Natural killer cell treated with Interleukin-12 subunit alpha and Interleukin-12 subunit beta and Interleukin-15 and Interleukin-18, amount 100 ng/mL, for 72 hours (primary cell): ENCODE measurements at places on chromosomes 5 and 9.
A peak's percentile ranks its signal among the peaks of the same experiment; 100 is the strongest.

DNA sequence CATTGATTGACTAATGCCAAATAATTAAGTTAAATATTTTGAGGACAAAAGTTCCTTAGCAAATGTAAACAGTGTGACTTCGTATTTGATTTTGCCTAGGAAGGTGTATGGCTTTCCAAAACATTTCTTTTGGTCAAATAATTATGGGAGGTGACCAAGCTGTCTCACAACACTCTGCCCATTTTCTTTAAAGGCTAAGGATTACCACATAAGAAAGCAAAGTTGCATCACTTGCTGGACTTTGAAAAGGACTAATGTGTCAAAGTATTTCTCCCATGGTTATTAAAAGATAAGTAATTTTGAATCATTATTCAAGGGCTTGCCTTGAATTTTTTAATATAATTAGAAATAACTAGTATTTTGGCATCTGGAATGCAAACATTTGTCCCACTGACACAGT, 74.7 kb downstream of the HAPLN1 start:
- H3K27ac ChIP-seq, result no peak overlapping the region
- H3K36me3 ChIP-seq, result no peaks in the 10 kb centered on the region
- H3K27me3 ChIP-seq, result no peaks in the 10 kb centered on the region
- no peaks in the 10 kb centered on the region for H3K4me1 ChIP-seq
- no peak for DNase-seq
- H3K4me3 ChIP-seq, result no peak overlapping the region

DNA sequence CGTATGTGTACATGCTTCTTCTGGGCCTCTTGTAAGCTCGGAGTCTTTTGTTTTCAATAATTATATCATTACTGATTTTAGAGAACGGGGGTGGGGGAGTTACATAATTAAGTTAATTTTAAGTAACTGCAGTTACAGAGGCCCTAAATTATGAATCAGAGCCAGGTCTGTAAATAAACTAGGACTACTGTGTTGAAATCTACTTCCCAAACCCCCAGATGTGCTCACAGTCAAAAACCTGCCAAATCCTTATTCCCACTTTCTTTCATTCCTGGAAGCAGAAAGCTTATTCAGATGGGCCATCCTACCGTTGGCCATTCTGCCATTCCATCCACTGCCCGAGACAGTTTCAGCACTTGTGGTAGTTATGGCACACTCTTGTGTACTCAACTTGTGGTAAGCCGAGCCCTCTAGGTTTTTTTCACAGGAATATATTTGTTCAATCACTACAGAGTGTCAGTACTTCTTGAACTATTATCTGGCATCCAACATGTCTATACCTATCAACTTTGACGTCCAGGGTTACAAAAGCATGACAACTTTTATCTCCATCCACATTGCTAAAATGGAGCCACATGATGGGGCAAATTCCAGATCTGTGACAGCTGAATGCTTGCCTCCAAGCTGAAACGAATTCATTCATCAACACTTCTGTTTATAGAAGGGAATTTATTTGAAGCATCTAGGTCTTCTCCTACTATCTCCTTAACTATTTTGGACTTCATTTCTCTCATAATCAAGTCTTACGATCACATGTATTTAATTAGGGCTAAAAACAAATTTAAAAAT, 37.8 kb downstream of the GLRX start:
- no peak for DNase-seq
- H3K27ac ChIP-seq, result peak overlapping the region; percentile 23

- no peak overlapping the region for H3K27ac ChIP-seq
- H3K36me3 ChIP-seq, result no peaks in the 10 kb centered on the region
- no peaks in the 10 kb centered on the region for H3K27me3 ChIP-seq
- H3K4me3 ChIP-seq, result no peak overlapping the region
These were observed 13.2 kb upstream of the C5orf58 start for GRCh38 chr5:170219615-170220014.

GRCh38 chr5:75335952-75336614, 937 bp upstream of the HMGCR start:
- H3K4me1 ChIP-seq, result peaks cover 18% of the 10 kb centered on the region
- H3K27me3 ChIP-seq, result no peaks in the 10 kb centered on the region
- no peaks in the 10 kb centered on the region for H3K36me3 ChIP-seq
- DNase-seq, result no peak

GRCh38 chr9:11326231-11326630, 713.4 kb upstream of the PTPRD start:
- DNase-seq, result no peak
- no peak overlapping the region for H3K27ac ChIP-seq
- H3K4me3 ChIP-seq, result no peak overlapping the region
- H3K4me1 ChIP-seq, result no peaks in the 10 kb centered on the region
- H3K27me3 ChIP-seq, result no peaks in the 10 kb centered on the region

GRCh38 chr5:179129607-179130071, 69.5 kb downstream of the ZNF354C start:
- no peaks in the 10 kb centered on the region for H3K36me3 ChIP-seq
- H3K4me3 ChIP-seq, result no peak overlapping the region
- H3K27me3 ChIP-seq, result no peaks in the 10 kb centered on the region

DNA sequence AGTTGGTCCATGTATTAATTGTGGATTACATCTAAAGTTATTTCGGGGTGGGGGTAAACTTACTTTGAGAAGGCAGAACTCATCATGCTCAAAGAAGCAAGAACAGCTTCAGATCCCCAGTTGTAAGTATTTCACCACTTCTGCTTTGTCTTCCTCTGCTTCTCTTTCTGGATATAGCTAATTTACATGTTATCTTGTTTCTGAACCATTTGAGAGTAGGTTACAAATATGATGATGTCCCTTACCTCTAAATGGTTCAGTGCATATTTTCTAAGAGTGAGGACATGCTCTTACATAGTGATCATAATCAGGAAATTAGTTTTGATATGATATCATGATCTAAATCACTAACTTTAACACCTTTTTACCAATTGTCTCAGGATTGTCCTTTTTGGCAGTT, 11.9 kb downstream of the TRIO start:
- H3K4me1 ChIP-seq, result peaks cover 18% of the 10 kb centered on the region
- no peak overlapping the region for H3K27ac ChIP-seq
- H3K27me3 ChIP-seq, result no peaks in the 10 kb centered on the region
- no peak for DNase-seq
- H3K36me3 ChIP-seq, result no peaks in the 10 kb centered on the region

- H3K27me3 ChIP-seq, result peaks cover 6% of the 10 kb centered on the region
- H3K36me3 ChIP-seq, result no peaks in the 10 kb centered on the region
- no peak for DNase-seq
- H3K4me1 ChIP-seq, result no peaks in the 10 kb centered on the region
These were observed 56.6 kb downstream of the TEK start for GRCh38 chr9:27165670-27166069.

GRCh38 chr5:135131801-135132680, 98.0 kb upstream of the PITX1 start:
- no peak overlapping the region for H3K4me3 ChIP-seq
- H3K27ac ChIP-seq, result no peak overlapping the region
- H3K4me1 ChIP-seq, result no peaks in the 10 kb centered on the region
- H3K27me3 ChIP-seq, result peaks cover 11% of the 10 kb centered on the region
- no peaks in the 10 kb centered on the region for H3K36me3 ChIP-seq
- no peak for DNase-seq

GRCh38 chr5:93225748-93226147, 355.3 kb downstream of the NR2F1-AS1 start:
- no peak overlapping the region for H3K27ac ChIP-seq
- H3K4me1 ChIP-seq, result no peaks in the 10 kb centered on the region
- DNase-seq, result no peak
- no peaks in the 10 kb centered on the region for H3K36me3 ChIP-seq

GRCh38 chr9:91690540-91691249, 259.3 kb downstream of the ROR2 start:
- peak overlapping the region; percentile 16 for H3K27ac ChIP-seq
- no peak overlapping the region for H3K4me3 ChIP-seq
- H3K4me1 ChIP-seq, result peaks cover 6% of the 10 kb centered on the region
- H3K27me3 ChIP-seq, result peaks cover 7% of the 10 kb centered on the region
- DNase-seq, result no peak

GRCh38 chr5:133531594-133531993, 80.7 kb downstream of the FSTL4 start:
- peaks cover 7% of the 10 kb centered on the region for H3K27me3 ChIP-seq
- DNase-seq, result no peak
- H3K4me1 ChIP-seq, result no peaks in the 10 kb centered on the region
- no peaks in the 10 kb centered on the region for H3K36me3 ChIP-seq
- H3K27ac ChIP-seq, result no peak overlapping the region

DNA sequence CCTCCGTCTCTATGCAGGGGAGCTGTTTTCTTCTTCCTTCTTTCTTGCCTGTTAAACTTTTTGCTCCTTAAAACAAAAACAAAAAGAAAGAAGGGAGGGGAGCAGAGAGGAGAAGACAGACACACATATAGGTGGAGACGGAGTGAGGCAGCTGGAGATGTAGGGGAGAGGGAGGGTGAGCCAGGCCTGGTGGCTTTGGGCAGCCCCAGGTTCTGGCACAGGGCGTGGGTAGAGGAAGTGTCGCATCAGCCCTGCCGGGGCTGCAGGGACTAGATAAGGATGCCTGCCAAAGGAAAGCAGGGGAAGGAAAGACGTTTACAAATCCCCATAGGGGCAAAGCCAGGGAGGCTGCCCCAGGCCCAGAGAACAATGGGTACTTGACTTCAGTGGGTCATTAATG, 38.7 kb upstream of the PTGS1 start:
- H3K27ac ChIP-seq, result no peak overlapping the region
- no peaks in the 10 kb centered on the region for H3K4me1 ChIP-seq
- H3K27me3 ChIP-seq, result no peaks in the 10 kb centered on the region
- no peaks in the 10 kb centered on the region for H3K36me3 ChIP-seq

- DNase-seq, result no peak
- peaks cover 5% of the 10 kb centered on the region for H3K4me1 ChIP-seq
- no peaks in the 10 kb centered on the region for H3K36me3 ChIP-seq
These were observed 112.2 kb downstream of the MVB12B start for GRCh38 chr9:126438741-126439401.

- H3K4me3 ChIP-seq, result no peak overlapping the region
- no peak overlapping the region for H3K27ac ChIP-seq
- H3K27me3 ChIP-seq, result peaks cover 17% of the 10 kb centered on the region
- DNase-seq, result no peak
These were observed 137.6 kb downstream of the NPR3 start for GRCh38 chr5:32848681-32849080.

GRCh38 chr9:32701321-32702022, 66.0 kb upstream of the TAF1L start:
- no peak overlapping the region for H3K27ac ChIP-seq
- H3K4me3 ChIP-seq, result no peak overlapping the region
